Fibroblast of skin of back (primary cell): ENCODE measurements at places on chromosomes 5 and 9.

DNA sequence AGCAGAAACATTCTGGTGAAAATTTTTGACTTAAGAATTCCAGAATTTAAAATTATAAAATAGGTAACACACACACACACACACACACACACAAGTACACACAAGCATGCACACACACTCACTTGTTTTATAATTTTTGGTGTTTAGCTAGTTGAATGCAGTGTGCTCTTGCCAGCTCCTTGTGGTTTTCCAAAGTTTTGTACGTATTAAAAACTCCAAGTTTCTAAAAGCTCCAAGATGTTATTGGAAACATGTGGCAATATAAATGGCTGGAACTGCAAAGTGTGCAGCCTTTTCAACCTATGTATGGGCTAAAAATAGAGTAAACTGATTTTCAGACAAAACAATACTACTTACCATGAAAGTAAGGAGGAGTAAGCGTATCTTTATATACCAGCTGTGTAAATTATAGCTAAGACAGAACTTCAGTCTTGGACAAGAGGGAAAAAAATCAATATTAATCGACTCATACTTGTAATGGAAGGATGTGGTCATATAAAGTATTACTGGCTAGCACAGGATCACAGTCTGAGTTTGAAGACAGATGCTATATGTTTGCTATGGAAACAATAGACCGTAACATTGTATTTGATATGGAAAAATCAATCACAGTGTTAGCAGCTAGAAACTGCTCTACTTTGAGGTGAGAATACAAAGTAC is 727.1 kb upstream of the GRAMD2B start:
- DNase-seq: no peak

- DNase-seq: no peak
Observed at GRCh38 chr9:120885958-120886357, 9.0 kb upstream of the PHF19 start.

- no peak for DNase-seq
Observed at GRCh38 chr5:157558681-157559080, 16.9 kb downstream of the ADAM19 start.

DNA sequence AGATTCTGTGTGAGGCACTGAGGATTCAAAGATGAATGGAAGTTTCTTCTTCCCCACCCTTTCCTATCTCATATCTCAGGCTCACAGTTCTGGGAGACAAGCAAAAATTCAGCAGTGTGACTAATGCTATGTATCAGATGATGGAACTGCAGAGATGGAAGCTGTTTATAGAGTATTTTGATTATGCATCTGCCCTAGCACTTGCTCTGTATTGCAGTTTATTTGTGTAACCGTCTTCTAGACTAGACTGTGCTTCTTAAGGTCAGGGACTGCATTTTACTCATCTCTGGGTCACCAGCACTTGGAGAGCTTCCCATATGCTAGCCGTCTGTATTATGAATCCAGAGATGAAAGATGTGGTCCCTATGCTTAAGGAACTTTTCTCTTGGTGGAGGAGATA is 12.6 kb downstream of the CAVIN4 start:
- DNase-seq: peak; percentile 71

- DNase-seq: peak; percentile 16
Observed at GRCh38 chr5:59496524-59497134, 396.9 kb downstream of the PDE4D start.

- peak; percentile 65 for DNase-seq
Observed at GRCh38 chr5:157540707-157541446, 34.7 kb downstream of the ADAM19 start.

- DNase-seq: peak; percentile 69
Observed at GRCh38 chr5:9557696-9558095, 11.8 kb upstream of the SEMA5A start.

- DNase-seq: no peak
Observed at GRCh38 chr5:124952079-124952478, 205.6 kb upstream of the ZNF608 start.

DNA sequence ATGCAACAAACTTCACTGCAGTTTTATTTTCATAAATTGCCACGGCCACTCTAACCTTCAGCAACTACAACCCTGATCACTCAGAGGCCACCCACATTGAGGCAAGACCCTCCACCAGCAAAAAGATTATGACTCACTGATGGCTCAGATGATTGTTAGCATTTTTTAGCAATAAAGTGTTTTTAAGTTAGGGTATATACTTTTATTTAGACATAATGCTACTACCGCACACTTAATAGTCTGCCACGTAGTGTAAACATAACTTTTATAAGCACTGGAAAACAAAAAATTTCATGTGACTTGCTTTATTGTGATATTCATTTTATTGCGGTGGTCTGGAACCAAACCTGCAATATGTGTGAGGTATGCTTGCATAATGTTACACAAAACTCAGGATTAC is 257.9 kb downstream of the ZSWIM6 start:
- DNase-seq: peak; percentile 13
